ENCODE measurements at places on chromosomes 5 and 9.

GRCh38 chr5:172854451-172854871, 20.4 kb downstream of the ERGIC1 start:
- peak; percentile 82 for DNase-seq

DNA sequence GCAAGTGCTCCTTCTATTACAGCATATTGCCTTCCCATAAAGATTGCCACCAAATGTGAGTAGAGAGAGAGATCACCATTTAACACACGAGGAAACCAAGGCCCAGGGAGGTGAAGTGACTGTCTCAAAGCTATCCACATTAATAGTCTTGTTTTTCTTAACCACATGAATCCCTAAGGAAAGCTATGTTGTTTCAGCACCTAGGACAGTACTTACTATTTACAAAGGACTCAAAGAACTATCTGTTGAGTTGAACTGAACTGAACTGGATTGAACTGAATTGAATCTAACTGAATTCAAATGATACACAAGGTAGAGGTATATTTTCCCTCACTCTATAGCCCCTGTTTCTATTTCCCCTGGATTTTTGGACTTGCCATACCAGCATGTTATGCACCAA, 430.4 kb downstream of the CAAP1 start:
- no peak for DNase-seq

GRCh38 chr9:127165116-127165515, 42.7 kb upstream of the ANGPTL2 start:
- no peak for DNase-seq

GRCh38 chr5:172005708-172006320, 624 bp downstream of the FBXW11 start:
- no peak for DNase-seq

GRCh38 chr5:101418713-101419118, 515.6 kb upstream of the ST8SIA4 start:
- DNase-seq: no peak

DNA sequence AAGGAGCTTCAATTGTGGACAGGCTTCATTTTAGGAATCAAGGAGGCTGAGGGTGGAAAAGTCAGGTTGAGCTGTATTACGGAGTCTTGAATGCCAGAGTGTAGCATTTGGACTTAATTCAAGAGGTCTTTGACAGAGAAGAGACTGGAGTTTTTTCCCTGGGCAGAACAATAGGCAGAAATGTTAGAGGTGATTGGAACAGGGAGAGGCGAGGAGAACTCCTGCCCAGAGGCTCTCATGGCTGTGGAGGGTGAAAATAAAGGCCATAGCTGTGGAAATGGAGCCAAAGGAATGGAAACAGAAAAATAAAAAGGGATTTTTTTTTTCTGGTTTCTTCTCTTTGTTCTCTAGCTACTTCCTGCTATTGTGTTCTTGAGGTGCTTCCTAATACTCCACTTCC, 3.7 kb upstream of the IFNB1 start:
- no peak for DNase-seq

DNA sequence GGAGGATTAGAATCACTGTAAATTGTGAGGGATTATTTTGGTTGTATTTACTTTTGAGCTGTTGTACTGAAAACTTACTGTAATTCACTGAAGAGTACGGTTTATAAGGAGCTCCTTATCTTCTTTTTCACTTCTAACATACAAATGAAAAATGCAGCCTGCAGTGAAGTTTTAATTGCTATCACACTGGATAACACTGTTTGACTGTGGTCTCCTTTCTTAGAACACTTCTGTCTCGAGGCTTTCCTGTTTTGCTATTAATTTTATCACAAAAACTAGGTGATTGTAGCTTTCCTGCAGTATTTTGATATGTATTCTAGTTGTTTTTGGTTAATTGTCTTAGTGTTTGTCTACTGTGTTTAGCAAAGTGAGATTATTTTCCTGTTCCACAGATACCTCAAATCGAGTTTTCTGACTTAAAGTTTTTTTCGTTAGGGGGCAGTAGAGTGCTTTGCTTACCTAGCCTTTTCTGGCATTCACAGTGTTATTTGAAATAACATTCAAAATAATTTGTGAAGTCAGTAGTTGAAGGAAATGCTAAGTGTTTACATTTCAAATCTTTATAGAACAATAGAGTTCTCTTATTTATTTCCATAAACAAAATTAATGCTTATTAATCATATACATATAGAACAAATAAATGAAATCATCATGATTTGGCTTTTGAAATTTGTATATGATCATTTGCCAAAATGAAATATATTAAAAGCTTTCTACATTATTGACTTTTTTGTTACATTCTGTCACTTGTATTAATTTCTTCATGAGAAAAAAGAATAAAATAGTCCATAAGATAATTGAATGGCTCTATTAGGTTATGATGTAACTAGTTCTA, 52.9 kb downstream of the COMMD10 start:
- DNase-seq: peak; percentile 56

GRCh38 chr9:93658184-93658925, 82.0 kb downstream of the PHF2 start:
- peak; percentile 2 for DNase-seq

DNA sequence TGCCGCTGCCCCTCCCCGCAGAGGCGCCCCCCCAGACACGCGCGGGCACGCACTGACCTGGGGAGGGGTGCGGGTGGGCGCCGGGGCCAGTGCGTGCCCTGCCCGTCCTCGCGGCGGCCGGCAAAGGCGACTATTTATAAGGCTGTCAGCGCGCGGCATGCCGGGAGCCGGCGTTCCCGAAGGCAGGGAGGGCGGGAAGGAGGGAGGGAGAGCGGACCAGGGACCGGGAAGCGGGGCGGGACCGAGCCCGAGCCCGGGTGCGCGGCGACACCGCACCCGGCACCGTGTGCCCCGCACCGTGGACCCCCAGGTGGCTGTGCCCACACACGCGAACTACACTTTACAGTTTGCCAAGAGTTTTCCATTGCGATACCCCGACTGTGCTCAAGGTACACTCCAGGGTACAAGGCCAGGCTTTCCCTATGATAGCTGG, at the start of gene AK1:
Gene AK1, minus strand, starts transcription at position 110 of the 433 bp plus-strand sequence. CDS start 3,058 bp downstream, outside the sequence.
- no peak for DNase-seq

DNA sequence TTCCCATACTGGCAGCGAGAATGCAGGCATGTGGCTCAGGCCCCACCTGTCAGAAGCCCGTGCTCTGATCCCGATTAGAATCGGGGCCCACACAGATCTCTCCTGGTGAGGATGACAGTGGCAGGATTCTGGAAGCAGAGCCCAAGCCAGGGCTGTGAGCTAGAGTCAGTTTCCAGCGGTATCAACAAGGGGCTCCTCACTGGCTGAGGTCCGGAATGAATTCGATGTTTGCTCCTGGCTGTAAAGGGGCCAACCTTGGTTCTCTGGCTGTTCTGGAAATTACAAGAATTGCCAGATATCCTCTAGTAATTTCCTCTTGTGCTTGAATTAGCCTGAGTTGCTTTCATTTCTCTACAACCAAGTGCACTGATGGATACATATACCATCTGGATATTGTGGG, 129.1 kb upstream of the SPRY4 start:
- no peak for DNase-seq

DNA sequence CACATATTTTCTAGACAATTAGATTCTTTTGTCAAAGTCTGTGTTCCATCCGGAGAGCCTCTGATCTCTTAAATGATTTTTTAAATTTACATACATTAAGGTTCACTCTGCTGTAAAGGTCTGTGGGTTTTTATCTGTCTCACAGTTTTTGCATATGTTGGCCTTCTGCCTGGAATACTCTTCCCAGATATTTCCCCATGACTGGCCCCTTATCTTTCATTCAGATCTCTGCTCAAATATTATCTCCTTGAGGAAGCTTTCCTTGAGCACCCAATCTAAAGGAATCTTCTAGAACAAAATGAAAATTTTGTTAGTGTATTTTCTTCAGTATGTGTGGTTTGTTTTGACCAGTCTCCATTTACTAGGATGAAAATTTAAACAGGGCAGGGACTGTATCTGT, 26.3 kb downstream of the FAF2 start:
- no peak for DNase-seq

DNA sequence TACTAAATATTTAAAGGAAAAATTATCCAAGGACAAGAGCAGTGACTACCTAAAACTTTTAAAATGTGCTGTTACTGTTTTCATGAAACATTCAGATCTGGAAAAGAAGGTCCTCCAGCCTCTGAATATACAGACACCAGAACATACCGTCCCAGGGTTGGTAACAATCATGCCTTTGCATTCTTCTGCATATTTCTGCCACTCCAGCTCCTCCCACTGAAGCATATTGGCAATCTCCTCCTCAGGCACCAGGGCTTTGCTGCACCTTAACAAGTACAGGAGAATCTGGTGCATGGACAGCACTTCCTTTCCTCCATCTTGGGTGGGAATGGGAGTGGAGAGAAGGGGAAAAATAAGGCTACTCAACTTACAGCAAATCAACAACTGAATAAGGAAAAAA, 60.0 kb downstream of the DROSHA start:
- no peak for DNase-seq

GRCh38 chr5:7533941-7534340, 138.0 kb downstream of the ADCY2 start:
- DNase-seq: no peak

DNA sequence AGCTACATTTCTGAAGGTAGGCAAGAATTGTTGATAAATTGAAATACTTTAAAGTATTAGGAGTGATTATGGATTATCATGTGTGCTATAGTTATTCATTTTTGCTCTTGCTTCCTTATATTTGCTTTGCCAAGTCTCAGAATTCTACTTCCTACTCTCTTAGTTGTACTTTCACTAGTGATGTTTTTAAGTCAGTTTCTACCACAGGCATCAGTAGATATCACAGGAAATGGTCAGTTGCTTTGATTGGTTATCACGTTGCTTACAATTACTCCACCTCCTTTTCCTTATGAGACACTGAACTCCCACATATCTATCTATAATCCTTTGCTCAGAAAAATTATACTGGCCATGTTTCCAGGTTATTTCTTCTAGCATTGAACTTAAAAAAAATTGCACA, 472.8 kb downstream of the DMRTA1 start:
- no peak for DNase-seq

GRCh38 chr9:37187292-37187691, 66.9 kb downstream of the ZCCHC7 start:
- DNase-seq: no peak

DNA sequence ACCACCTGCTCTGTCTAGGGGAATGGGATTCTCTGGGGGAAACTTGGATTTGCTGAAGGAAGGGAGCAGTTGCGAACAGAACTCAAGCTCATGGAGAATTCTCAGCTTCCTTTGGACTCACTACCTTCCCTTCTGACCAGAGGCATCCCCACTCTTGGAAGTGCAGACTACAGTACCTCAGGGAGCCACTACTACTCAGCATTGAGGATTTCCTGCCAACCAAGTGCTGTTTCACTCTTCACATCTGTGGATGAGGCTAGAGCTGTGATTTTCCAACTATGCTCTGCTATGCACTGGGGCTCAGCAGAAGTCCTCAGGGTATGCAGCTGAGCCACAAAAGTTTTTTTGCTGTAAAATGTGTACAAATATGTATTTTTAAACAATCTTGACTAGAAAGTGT, 43.9 kb downstream of the MACROH2A1 start:
- no peak for DNase-seq

DNA sequence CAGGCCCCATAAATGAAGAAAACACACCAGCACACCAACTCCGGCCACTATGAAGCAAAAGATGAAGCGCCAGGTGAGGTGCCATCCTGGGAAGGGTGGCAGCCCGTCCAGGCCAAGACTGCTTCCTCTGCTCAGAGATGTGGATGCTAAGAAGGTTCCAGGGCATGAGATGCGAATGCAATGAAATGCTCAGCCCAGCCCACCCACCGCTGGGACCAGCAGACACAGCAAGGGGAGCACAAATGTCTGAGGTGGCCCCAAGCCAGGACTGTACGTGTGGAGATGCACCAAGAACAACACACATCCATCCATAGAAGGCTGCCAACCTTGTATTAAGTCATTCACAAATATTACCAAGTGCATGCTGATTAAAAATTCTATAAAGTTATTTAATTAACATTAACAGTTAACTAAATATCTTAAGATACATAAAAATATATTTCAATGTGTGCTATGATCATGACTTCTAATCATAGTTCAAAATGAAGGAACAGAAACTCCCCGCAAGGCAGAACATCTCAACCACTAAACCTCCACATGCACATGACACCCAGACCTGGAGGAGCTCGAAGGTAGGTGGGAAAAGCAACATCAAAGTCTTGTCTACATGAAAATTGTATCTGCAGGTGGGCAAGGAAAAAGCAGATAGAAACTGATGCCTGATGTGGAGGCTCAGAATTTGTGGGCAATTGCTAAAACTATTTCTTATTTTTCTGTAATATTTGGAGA, 43.7 kb downstream of the BICD2 start:
- no peak for DNase-seq

DNA sequence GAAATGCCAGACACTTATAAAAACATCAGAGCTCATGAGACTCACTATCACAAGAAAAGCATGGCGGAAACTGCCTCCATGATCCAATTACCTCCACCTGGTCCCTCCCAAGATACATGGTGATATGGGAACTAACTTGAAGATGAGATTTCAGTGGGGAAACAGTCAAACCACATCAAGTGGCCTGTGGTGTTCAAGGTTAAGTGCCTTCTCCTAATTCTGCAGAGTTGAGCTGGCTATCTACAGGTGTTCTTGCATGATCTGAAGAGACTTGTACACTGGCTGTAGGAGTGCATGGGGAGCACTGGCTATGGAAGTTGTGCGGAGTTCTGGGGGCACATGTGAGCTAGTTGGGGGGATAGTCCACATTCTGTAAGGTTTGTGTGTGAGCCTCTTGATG, 34.0 kb upstream of the CKS2 start:
- no peak for DNase-seq

DNA sequence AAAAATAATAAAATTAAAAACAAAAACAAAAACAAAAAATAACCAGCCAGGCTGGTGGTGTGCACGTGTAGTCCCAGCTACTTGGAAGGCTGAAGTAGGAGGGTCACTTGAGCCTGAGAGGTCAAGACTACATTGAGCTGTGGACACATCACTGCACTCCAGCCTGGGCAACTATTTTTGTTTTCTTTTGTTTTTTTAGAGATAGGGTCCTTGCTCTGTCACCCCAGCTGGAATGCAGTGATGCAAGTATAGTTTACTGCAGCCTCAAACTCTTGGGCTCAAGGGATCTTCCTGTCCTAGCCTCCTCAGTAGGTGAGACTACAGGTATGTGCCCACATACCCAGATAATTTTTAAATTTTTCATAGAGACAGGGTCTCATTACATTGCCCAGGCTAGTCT, 80.6 kb downstream of the CEMIP2 start:
- DNase-seq: no peak

DNA sequence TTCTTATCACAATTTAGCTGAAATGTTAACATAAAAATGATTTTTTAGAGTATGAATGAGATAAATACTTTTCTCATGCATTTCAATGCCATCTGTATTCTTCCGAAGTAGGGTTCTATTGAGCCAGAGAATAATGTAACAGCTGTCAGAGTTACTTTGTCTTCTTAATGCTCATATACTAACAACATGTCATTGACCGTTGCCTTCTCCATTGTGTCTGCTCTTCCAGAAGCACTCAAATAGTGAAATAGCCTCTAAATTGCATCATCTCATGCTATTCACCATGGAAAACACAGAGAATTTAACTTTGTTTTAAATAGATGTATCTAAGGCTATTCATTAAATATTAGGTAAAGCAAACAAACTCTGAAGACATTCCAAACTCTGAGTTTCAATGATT, 1875.9 kb upstream of the CDH9 start:
- DNase-seq: no peak

GRCh38 chr5:43664501-43665040, 61.6 kb downstream of the NNT start:
- no peak for DNase-seq

All from T-helper 2 cell (primary cell).